ENCODE measurements at places on chromosomes 3 and 15.

GRCh38 chr3:4835616-4836043 is 143.6 kb upstream of the BHLHE40 start:
- DNase-seq = no peak

GRCh38 chr15:55853134-55853533 is 110.2 kb upstream of the PRTG start:
- no peak for DNase-seq

DNA sequence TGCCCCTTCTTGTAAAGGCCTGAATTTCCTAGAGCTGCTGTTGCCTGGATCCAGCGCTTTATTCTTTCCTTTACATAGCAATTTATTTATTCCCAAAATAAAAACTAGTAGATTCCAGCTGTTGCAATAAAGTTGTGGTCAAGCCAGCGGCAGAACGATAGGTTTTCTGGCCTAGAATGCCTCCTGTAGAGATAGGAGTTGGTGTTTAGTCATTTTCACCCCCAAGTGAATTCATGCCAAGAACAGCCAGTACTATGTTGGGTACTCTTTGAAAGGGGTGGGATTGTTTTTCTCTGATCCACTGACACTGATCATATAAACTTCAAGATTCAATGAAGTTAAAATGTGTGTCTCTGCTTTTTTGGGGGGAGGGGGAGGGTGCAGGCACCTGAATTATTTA is 69.7 kb downstream of the KLHL25 start:
- no peak for DNase-seq

DNA sequence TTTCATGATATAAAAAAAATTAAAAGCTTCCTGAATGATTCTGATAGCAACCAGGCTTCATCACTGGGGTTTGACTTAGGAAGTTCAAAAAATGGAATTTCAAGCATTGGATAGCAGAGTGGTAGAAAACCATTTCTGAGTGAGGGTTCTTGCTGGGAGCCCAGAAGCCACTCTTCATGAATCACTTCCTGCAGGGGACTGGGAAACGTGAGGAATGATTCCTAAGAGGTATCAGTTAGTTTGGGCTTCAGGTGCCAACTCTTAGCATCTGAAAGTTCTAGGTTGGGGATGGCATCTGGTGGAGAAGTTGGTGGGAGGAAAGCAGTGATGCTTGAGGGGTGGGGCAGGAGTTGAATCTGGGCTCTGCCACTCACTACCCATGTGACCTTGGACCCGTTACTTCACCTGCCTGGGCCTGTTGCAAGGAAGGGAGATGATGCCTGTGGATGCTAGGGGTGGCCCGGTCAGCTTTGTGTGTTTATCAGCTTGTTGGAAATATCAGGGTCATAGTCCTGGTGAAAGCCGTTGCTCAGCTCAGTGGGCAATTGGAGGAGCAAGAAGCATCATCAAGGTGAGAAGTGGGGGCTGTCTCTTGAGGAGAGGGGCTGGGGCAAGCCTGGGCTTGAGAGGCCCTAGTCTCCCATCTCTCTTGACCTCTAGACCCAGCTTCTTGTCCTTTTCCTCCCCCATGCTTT is 37.0 kb upstream of the TNFAIP8L3 start:
- DNase-seq = no peak

DNA sequence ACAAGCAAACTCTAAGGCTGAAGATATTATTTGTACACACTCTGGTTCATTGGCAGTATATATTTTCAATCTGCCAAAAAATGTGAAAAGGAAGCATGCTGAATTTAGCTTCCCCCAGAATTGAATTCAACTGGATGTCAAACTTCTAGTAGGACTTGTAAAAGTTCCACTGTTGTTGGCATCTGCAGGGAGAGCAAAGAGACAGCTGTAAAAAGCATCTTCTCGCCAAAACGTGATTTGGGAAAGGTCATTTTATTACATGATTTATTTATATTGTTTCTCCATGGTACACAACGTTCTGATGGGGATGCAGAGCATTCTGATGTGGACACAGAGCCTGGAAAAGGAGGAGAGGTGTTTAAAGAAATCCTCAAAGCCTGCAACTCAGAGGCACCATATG is 196.7 kb upstream of the ADAMTS9 start:
- no peak for DNase-seq

- DNase-seq = no peak
These were observed 46.1 kb downstream of the AGBL1 start for GRCh38 chr15:86125775-86126174.

- no peak for DNase-seq
These were observed 654.6 kb upstream of the LMCD1 start for GRCh38 chr3:7847021-7847420.

DNA sequence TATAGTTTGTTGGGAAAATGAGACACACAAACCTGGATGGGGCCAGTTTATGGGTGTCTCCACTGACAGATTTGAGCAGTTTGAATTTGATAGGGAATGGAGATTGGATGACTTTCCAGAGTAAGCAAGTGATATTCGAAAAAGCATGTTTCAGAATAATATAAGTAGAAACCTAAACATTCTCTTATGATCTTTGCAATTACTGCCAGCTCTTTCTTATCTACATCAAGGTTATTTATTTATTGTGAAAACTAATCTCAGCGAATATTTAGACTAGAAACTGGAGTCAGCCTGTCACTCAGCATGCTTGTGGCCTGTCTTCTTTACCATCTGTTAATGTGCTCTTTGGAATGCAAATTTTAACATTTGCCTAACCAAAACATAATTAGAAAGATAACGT is 57.8 kb upstream of the SPPL2A start:
- no peak for DNase-seq

- no peak for DNase-seq
These were observed 55.7 kb upstream of the ACP3 start for GRCh38 chr3:132261506-132261905.

- DNase-seq = no peak
These were observed 26.7 kb upstream of the OR5K4 start for GRCh38 chr3:98326945-98327344.

DNA sequence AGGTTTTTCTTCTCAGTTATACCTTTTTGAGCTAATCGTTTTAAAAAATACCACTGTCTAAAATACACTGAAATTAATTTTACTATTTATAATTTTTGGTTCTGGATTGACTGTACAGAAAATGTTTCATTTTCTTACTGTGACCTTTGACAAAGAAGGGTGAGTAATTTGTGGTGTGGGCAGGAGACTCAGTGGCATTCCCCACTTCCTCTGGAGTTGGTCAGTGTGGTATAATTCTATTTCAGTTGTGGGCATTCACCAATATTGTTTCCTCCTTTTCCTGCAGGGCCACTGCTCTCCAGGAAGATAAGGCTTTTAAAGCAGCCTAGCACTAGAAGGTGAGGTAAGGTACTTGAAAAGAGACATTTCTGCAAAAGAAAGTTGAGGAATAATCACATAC is 6.5 kb downstream of the DAG1 start:
- DNase-seq = no peak

- no peak for DNase-seq
These were observed 7.0 kb downstream of the EIF4A2 start for GRCh38 chr3:186790261-186790981.

- DNase-seq = no peak
These were observed 385.9 kb upstream of the DPH6 start for GRCh38 chr15:35931799-35932341.

GRCh38 chr3:69738859-69739203 is 433 bp upstream of the MITF start:
- no peak for DNase-seq

- no peak for DNase-seq
These were observed 4.9 kb upstream of the IQCF1 start for GRCh38 chr3:51908026-51908425.

DNA sequence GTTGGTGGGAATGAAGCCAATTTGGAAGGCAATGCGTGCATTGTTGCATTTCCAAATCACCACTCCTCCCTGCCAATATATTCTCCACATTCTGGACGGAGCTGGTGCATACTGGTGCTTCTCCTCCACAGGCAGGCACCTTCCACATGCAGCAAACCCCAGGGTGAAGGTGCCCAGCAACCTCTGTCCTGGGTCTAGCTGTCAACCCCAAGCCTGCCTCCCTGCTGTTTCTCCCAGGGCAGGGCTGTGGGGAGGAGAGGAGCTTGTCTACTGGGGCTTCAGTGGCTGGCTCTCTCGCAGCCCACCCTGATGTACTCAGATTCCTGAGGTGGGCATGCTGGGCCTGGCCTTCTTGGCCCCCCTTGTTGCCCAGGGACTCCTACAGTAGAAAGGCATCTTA is 20.1 kb downstream of the GASK1A start:
- DNase-seq = no peak

DNA sequence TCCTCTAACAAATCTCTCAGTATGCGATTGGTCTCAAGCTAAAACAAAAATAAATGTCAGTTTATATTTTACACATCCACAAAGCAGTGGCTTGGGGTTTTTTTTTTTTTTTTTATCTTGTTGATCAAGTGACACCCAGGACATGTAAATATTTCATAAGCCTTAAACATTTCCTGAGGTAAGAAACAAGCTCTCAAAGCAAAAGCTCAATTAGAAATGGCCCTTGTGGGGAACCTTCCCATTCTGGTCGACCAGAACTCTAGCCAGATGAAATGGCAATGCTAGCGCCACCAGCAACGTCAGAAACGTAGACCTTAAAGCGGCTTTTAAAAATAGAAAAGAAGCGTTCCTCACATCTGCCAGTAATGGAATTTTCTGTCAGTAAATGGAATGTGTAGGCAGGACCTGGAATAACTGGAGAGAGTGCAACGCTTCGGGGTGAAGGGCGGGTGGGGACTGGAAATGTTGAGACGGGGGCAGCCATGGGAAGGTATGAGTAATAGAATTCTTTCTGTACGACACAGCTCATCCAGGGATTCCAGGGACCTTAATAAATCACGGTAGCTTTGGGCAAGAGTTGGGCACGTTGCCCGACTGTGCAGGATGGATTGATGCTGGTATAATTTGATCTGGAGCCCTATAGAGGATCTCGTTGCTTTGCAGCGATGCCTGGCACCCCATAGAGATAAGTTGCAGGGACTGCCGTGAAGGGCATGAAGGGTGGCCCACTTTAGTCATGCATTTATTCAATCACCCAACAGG is 44.4 kb downstream of the BTD start:
- DNase-seq = no peak

DNA sequence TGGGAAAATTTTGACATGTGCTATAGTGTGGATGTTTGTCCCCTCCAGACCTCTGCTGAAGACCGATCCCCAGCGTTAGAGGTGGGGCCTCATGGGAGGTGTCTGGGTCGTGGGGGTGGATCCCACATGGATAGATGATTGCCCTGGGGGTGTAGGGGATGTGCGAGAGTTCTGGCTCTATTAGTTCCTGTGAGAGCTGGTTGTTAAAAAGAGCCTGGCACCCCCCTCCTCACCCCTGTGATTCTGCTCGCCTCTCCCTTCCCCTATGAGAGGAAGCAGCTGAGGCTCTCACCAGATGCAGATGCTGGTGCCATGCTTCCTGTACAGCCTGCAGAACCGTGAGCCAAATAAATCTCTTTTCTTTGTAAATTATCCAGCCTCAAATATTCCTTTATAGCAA is 67.4 kb downstream of the ATP10A start:
- DNase-seq = no peak

- peak; percentile 17 for DNase-seq
These were observed 34.9 kb downstream of the PRKCD start for GRCh38 chr3:53195602-53196574.

GRCh38 chr15:85793641-85794597 is 806 bp downstream of the KLHL25 start:
- DNase-seq = peak; percentile 19

DNA sequence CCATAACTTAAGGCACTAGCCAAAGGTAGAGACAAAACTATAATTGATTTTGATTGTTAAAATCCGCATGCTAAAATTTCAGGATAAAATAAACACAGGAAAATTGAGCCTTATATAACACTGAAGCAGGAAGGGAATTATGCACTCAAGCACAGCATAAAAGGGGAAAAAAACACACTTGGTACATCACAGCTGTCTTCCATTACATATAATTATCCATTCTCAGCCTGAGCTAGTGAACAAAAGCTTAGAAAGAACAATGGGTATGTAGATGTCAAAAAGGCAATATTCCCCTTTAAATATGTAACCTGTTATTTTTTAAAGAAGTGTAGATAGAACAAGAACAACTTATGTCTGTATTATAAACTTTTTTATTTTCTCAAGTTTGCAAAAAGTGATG is 899.2 kb downstream of the ROBO1 start:
- DNase-seq = no peak

- peak; percentile 23 for DNase-seq
These were observed 1.0 kb downstream of the ANP32A start for GRCh38 chr15:68819495-68820294.

Measured in stimulated activated CD4-positive, alpha-beta T cell treated with anti-CD3 and anti-CD28 coated beads, Interleukin-12 subunit alpha, Interleukin-12 subunit beta, amount 100 ng/mL, for 24 hours (primary cell).